ENCODE measurements at places on chromosomes 16 and 17.

DNA sequence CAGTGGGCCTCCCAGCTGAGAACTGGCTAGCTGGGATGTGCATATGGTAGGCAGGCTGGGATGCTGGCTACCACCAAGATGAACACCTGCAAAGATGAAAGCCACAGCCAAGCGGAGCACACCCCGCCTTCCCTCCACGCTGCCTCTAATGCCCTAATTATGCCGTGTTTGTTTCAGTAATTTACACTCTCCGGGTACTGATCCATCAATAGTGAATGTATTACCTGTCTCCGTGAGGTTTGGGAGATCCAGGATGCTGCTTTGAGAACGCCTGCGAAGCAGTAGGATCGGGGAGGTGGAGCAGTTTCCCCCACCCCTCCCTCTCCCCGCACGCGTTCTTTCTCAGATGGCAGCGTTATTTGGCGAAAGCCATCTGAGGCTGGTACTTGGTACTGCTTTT lies 28.9 kb upstream of the GSE1 start:
- DNase-seq = no peak

GRCh38 chr17:35022536-35023063 lies 40.9 kb downstream of the RFFL start:
- peak; percentile 11 for DNase-seq

DNA sequence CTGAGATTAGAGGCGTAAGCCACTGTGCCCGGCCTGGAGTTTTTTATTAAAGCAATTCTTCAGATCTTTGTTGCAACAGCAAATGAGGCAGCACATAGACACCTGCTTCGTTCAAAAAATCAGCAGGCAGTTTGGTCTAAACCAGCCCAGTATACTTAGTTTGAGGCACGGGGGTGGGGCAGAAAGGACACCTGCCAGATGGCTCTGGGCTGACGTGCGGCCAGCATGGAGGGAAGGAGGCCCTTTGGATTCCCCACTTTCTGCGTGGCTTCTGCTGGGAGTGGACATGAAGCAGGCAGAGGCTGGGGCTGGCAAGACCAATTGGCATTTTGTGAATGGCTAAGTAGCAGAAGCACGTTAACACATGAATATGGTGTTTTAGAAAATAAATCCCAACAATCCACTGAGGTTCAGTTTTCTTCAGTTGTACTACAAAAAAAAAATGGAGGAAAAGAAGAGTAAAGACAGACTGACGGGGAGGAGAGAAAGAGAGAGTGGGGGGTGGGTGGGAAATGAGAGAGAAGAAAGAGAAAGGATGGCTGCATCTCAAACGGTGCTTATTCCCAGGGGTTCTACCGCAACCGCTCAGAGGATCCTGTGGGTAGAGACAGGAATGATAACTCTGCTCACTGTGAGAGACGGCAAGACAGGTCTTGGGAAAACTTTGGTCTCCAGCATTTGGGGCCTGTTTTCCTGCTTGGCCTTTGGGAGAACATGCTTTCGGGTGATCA lies 16.3 kb downstream of the C16orf46 start:
- no peak for DNase-seq

- DNase-seq = no peak
These were observed 12.7 kb upstream of the SPECC1 start for GRCh38 chr17:19996502-19996901.

GRCh38 chr16:81296631-81297030 lies 18.1 kb upstream of the GAN start:
- DNase-seq = no peak

- no peak for DNase-seq
These were observed 1.3 kb upstream of the ZNF821 start for GRCh38 chr16:71885261-71885650.

DNA sequence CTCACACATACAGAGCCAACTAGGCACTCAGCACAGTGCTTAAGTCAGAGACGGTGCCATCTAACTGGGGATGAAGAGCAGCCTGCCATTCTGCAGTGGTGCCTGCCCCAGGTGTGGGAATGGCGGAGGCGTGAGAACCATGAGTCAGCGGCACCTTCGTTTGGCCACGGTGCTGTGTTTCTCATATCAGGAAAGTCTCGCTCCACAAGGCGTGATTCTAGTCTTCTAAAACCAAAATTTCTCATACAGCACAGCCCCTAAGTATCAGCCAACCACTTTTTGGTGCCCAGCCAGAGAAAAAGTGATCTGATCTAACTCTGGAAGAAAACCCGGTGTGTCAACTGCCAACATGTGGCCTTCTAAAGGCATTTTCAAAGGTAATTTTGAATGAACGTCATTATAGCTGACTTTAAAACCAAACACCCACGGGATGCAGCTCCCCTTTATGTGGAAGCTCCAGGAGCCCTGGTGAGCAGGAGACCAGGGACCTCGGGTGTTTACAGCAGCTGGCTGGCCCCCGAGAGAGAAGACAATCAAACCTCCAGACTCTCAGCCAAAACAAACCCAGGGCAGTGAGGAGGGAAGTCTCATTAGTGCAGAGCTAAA lies 54.6 kb downstream of the ABCC12 start:
- no peak for DNase-seq

- no peak for DNase-seq
These were observed 32.8 kb upstream of the ABCC12 start for GRCh38 chr16:48188449-48189102.

DNA sequence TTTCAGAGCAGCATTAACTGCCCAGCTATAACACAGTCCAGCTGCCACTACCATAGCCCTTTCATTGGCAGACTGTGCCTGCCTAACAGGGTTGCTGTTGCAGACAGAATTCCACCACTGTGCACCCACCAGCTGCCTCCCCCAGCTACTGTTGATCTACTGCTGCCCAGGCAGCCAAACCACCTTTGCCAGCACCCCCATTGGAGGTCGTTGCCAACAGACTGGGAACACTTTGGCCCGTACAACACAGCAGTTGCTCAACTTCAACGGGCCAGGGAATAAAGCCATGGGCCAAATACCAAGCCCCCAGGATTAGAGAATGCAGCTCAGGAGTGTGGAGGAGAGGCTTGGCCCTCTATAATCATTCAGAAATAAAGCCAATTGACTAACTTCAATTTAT lies 473.6 kb downstream of the CDH11 start:
- no peak for DNase-seq

DNA sequence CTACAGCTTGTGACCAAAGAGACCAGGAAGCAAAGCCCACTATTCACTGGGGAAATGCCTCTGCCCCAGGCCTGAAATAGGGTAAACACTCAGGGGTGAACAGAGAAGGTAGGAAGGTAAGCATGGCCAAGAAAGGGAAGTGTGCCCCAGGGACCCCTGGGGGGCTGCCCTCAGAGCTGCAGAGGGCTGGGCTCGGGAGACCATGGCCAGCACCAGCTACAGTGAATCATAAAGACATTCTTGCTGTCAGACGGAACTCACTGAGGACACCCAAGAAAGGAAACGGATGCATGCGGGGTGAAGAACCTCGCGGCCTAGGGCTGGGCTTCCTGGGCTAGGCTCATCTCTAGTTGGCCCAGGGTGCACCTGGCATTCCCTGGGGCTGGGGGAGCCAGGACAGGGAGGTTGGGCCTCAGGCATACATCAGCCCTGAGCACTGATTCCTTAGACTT lies 9.6 kb downstream of the HIC1 start:
- DNase-seq = no peak

DNA sequence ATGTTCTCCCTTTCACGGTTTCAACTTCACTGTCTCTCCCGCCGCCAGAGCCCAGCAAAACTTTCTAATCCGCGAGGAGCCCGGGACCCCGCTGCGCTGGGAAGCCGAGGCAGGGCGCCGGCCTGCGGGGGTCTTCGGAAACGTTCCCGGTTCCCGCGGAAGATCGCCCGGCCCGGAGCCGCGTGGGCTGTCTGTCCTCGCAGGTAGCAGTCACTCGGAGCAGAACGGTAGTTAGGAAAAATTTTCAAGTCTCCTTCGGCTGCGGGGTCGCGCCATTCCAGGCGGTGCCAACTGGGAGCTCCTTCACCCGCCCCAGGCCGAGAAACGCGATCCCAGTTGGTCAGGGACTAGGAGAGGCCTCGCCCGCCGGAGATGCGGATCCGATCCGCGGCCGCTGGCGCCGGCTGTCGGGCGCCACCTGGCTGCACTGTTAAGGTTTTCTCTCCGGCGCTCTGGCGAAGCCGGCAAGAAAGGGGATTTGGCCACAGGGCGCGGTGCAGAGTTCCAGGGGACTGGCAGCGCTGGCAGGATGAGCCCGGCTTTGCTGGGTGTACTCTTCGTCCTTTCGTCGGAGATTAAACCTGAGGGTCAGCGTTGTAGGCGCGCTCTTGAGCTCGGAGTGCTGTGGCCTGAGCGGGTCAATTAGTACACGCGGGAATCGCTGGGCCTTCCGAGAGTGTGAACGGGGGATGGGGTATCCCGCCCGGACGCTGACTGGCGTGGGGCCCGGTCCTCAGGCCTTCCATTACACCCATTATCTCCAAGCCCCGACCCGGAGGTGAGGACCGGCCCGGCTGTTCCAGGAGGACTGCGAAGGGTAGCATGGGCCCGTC lies 135.4 kb downstream of the KCNJ12 start:
- DNase-seq = peak; percentile 54

GRCh38 chr16:19071811-19072777 lies 4.7 kb downstream of the COQ7 start:
- peak; percentile 18 for DNase-seq

GRCh38 chr17:6435968-6436367 lies 1.0 kb upstream of the AIPL1 start:
- DNase-seq = no peak

- no peak for DNase-seq
These were observed 1.8 kb downstream of the GJD3 start for GRCh38 chr17:40362696-40363110.

- no peak for DNase-seq
These were observed 71.6 kb downstream of the WIPI1 start for GRCh38 chr17:68385490-68386215.

DNA sequence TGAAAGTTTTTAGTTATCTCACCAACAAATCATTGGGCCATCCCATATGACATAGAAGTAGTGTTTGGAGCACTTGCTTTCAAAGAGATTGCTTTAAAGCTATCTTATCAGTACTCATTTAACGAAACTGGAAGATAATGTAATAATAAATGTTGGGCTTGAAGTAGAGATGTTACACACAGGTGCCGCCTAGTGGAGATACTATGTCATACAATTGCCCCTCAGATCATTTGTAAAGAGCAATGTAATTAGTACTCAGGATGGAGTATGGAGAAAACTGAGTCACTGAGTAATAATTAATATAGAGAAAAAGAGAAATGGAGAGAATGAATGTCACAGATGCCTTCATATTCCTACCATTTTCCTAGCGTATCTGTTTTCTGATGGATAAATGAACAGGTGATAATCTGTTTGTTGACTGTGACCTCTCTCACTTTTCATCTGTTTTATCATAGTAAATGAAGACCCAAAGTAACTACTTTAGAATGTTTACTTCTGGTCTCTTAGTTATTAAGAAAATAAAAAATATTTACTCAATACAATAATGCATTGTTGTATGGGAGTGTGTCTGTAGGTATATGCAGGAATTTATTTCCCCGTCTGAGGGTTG lies 80.4 kb downstream of the EFCAB5 start:
- peak; percentile 16 for DNase-seq

DNA sequence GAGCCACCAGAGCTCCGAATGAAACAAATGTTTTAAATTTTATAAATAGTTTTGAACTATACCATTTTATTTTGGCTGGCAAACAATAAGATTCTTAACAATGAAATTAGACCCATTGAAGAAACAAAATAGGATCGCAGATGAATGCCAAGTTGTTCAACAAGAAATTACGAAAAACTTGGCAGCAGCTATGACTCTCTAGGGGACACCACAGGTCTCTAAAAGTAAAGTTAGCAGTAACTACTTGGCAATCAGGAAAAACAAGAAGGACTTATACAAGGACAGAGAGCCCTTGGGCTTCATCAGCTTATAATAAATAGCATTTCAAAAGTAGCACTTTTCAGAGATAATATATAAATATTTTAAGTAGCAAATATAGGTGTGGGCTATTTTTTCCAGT lies 603.8 kb upstream of the PSMD7 start:
- no peak for DNase-seq

DNA sequence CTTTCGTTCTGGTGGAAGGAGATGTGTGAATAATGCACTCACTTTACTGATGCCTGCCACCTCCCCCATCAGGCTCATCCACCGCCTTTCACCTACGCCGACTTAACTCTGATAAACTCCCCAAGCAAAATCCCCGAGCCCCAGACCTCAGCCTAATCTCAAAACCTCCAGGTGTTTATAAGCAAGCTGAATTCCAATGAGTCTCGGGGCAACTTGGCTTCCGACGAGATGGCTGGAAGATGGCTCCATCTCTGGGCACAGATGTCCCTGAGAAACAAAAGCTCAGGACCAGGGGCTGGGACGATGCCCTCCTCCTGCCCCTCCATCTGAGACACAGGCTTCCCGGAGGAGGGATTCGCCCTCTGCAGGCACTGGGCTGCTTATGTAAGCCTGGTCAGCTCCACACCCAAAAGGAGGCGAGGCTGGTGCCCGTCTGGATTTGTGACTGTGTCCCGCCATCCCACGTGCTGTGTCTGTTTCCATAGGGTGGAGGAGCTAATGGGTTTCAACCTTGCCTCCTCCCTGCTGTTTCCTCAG lies 386.4 kb upstream of the TNRC6C start:
- DNase-seq = no peak

DNA sequence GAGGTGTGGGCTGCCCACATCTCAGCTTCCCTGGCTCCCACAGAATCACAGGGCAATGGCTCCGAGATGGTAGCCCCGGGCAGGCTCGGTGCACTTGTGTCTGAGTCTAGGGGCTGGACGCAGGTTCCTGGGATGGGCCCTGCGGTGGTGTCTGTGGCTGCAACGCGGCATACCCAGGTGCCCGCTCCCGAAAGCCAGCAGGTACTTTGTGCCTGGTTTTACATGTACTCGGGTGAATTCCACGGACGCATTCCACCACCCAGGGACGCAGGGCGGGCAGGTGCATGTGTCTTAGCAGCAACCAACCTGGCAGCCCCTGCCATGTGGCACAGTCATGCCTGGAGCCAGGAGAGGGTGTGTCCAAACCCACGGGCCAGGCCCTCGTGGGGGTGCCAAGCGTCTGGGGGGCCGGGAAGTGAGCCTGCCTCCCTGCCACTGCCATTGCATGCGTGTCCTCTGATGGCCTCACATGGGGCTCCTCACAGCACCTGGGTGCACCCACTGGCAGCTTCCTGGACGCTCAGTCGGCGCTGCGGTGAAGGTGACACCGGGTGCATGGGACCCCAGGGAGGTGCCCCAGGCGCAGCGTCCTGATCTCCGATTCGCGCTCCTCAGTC lies 4.4 kb upstream of the TMEM204 start:
- no peak for DNase-seq

GRCh38 chr16:59342669-59343068 lies 608.6 kb upstream of the GOT2 start:
- DNase-seq = no peak

- no peak for DNase-seq
These were observed 88.4 kb downstream of the RTN4RL1 start for GRCh38 chr17:1936766-1937165.

Measured in fibroblast of skin of left quadriceps (primary cell).